Frontal cortex (tissue), 4 donors: ENCODE measurements at places on chromosomes 3 and 15.

DNA sequence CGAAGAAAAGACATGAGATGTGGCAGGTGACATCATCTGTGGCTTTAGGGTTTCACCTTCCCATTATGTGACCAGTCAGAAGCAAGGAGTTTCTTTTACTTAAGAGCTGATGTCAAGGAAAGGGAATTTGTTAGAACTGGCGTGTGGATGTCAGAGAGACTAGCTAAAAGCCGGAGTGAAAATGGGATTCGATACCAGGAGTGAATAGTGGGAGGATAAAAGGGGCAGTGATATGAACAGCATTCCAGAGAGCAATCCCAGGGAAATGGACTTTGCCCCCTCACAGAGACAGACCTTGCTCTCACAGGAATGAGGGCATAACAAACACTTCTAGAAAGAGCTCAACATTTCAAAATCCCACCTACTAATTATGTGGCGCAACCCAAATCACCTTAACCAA is 5.9 kb upstream of the FMN1 start:
- DNase-seq, result no peak

DNA sequence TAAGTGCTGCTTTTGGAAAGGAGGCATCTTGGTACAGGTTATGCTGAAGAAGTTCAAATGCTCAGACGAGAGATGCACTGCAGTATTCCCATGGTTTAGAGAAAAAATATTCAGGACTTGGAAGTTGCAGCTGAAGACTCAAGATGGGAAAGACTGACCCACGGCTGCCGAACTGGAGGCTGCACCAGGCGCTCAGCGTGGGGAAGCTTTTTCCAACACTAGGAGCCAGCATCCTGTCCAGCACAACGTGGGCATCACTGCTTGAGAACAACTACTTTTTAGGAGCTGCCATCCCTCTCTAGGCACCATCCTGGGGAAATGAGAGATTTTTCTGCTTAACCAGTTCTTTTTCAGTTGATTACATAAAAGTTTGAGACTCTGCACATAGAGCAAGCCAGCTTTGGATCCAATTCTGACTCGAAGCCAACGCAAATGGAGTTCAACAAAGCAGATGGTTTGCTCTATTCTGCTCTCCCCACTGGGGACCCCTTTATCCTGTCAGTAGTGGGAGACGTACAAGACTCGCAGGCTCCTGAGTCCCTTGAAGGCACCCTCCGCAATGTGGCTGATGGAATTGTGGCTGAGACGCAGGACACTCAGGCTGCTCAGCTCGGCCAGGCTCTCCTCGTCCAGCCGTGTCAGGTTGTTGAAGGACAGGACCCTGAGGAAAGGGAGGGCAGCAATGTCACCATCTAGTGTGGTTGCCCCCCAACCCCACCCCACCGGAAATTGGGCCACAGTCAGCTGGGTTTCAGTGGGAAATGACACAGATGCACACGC is 93.8 kb downstream of the LRIG1 start:
- no peak for DNase-seq

GRCh38 chr3:71225951-71226564 is 357.5 kb downstream of the FOXP1 start:
- no peak for DNase-seq

DNA sequence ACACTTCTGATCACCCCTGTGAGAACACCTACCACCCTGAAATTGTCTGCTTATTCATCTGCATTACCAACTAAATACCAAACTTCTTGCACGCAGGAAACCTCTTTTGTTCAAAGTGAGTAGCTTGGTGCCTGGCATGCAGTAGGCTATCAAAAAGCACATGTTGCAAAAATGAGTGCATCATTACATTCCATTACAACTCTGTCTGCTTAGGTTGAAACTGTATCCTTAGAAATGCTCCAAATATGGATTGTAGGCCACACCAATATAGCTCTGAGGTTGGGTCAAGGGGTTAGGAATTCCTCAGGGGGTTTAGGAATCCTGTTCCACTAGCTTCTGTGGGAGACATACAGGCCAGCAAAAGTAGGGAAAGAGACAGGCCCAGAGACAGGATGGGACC is 107.2 kb downstream of the THRB start:
- DNase-seq, result no peak

DNA sequence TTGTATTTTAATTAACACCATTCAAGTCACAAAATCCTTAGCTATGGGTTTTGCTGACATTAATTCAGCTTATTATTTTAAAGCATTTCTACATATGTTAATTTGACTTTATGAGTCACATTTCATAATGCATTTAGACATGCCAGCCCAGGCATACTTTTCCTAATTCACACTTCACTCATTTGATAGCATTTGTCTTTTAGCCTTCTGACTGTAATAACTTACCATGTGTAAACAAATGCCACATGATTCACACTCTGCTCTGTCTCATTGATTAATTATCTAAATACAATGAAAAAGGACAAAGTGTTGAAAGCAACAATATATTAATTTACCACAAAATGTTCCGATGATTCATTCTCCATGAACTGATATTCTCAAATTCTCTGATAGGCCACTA is 927.8 kb upstream of the EPHA6 start:
- DNase-seq, result no peak
